Activated CD4-positive, alpha-beta memory T cell treated with anti-CD3 and anti-CD28 coated beads for 36 hours (primary cell): ENCODE measurements at places on chromosomes 7 and 10. TPM values are rescaled to one million over a fixed set of nuclear protein-coding genes. Genes with fewer than 3 reads are reported as not detected.

DNA sequence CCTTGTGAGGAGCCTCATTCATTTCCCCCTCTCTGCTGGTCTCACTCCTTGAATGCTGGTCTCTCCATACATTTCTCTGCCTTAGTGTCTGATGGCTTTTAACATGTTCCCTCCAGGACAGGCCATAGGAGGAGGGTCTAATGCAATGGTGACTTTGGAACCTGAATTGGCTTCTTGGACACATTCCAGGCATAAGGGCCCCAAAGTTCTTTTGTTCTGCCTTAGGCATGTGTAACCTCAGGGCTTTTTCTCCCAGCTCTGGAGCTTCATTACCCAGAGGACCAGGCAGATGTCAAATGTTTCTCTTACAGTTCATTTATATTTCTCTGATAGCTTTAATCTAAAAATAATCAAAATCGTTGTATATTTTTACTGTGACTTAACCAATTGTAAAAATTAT, 162.6 kb downstream of the SDK1 start:
- H3K36me3 ChIP-seq, result no peaks in the 10 kb centered on the region
- no peaks in the 10 kb centered on the region for H3K27me3 ChIP-seq
- H3K27ac ChIP-seq, result no peak overlapping the region
- no peak overlapping the region for H3K4me3 ChIP-seq

GRCh38 chr7:123622660-123623386, 21.2 kb downstream of the ASB15 start:
- no peaks in the 10 kb centered on the region for H3K36me3 ChIP-seq
- H3K4me1 ChIP-seq, result no peaks in the 10 kb centered on the region
- no peak for DNase-seq
- no peak overlapping the region for H3K27ac ChIP-seq

GRCh38 chr7:114369294-114369693, 45.3 kb upstream of the FOXP2 start:
- no peak for DNase-seq
- no peaks in the 10 kb centered on the region for H3K36me3 ChIP-seq
- no peak overlapping the region for H3K27ac ChIP-seq
- no peaks in the 10 kb centered on the region for H3K4me1 ChIP-seq

- H3K4me3 ChIP-seq, result no peak overlapping the region
- DNase-seq, result no peak
- H3K4me1 ChIP-seq, result no peaks in the 10 kb centered on the region
- no peaks in the 10 kb centered on the region for H3K27me3 ChIP-seq
- H3K36me3 ChIP-seq, result no peaks in the 10 kb centered on the region
These were observed 280.6 kb downstream of the GFRA1 start for GRCh38 chr10:115992236-115992986.

- peaks cover 22% of the 10 kb centered on the region for H3K4me1 ChIP-seq
- no peaks in the 10 kb centered on the region for H3K27me3 ChIP-seq
- H3K4me3 ChIP-seq, result no peak overlapping the region
- peaks cover 44% of the 10 kb centered on the region for H3K36me3 ChIP-seq
These were observed 37.9 kb upstream of the CRYGN start for GRCh38 chr7:151477867-151478266.

- no peak overlapping the region for H3K27ac ChIP-seq
- H3K27me3 ChIP-seq, result no peaks in the 10 kb centered on the region
- H3K36me3 ChIP-seq, result no peaks in the 10 kb centered on the region
- H3K4me1 ChIP-seq, result no peaks in the 10 kb centered on the region
These were observed 82.9 kb downstream of the HYCC1 start for GRCh38 chr7:22931011-22931410.

- H3K27ac ChIP-seq, result no peak overlapping the region
- DNase-seq, result no peak
- H3K4me3 ChIP-seq, result no peak overlapping the region
- H3K36me3 ChIP-seq, result peaks cover 1% of the 10 kb centered on the region
- no peaks in the 10 kb centered on the region for H3K27me3 ChIP-seq
These were observed 10.5 kb downstream of the STYXL1 start for GRCh38 chr7:76037310-76037709.

DNA sequence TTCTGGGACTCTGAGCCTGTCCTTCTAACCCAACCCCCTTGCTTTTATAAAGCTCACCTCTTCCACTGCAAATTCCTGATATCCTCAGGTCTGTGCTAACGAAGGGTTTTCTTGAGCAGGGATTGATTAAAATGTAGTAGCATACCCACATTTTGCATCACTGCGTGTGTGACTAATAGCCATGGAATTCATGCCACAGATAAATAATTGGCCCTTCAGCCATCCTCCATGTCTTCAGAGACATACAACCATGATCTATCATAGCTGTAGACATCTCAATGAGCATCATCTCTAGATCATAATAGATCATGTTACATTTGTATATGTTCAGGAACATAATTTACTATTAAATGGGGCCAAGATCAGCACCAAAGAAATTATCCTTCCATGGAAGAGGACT, 990.3 kb downstream of the KCNMA1 start:
- no peaks in the 10 kb centered on the region for H3K27me3 ChIP-seq
- no peak overlapping the region for H3K4me3 ChIP-seq
- H3K36me3 ChIP-seq, result no peaks in the 10 kb centered on the region
- no peak for DNase-seq

GRCh38 chr7:47758546-47758945, 176.6 kb upstream of the TNS3 start:
- DNase-seq, result no peak
- H3K4me1 ChIP-seq, result no peaks in the 10 kb centered on the region
- no peaks in the 10 kb centered on the region for H3K36me3 ChIP-seq
- no peak overlapping the region for H3K4me3 ChIP-seq
- no peak overlapping the region for H3K27ac ChIP-seq

DNA sequence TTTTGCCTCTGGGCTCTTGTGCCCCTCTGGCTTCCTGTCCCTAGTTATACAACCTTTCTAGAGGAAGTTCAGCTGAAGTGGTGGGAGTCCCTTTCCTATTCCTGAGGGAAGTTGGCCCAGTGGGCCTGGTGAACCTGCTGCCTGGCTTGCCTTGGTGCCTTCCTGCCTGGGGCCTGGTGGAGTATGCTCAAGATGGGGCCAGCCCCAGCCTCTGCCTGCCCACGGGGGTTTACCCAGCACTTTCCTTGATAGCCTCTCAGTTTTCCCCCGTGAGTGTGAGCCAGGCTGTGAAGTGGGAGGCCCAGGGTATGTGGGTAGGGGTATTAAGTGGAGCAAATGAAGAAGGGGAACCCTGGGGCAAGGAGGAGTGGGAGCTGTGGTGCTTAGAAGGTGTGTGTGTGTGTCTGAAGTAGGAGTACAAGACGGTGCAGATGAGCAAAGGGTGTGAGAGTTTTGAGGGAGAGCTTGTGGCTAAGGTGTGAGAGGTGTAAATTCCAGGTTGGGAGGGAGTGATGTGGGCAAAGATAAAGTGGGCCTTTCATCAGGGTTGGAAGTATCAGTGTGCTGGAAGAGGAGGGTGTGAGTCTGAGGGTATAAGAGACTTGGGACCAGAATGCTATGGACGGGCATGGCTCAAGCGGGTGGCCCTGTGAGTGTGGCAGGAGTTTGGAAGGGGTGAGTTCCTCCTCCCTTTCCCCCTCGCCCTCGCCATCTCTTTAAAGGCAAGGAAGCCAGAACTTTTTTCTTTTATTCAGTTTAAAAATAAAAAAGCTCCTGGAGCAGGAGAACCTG, 10.9 kb upstream of the PAX2 start:
- H3K4me1 ChIP-seq, result peaks cover 48% of the 10 kb centered on the region
- peaks cover 80% of the 10 kb centered on the region for H3K27me3 ChIP-seq
- no peak overlapping the region for H3K27ac ChIP-seq
- DNase-seq, result no peak
- no peaks in the 10 kb centered on the region for H3K36me3 ChIP-seq
- H3K4me3 ChIP-seq, result no peak overlapping the region

GRCh38 chr7:105829681-105830322, 46.6 kb downstream of the ATXN7L1 start:
- no peaks in the 10 kb centered on the region for H3K27me3 ChIP-seq
- H3K36me3 ChIP-seq, result no peaks in the 10 kb centered on the region
- DNase-seq, result no peak

DNA sequence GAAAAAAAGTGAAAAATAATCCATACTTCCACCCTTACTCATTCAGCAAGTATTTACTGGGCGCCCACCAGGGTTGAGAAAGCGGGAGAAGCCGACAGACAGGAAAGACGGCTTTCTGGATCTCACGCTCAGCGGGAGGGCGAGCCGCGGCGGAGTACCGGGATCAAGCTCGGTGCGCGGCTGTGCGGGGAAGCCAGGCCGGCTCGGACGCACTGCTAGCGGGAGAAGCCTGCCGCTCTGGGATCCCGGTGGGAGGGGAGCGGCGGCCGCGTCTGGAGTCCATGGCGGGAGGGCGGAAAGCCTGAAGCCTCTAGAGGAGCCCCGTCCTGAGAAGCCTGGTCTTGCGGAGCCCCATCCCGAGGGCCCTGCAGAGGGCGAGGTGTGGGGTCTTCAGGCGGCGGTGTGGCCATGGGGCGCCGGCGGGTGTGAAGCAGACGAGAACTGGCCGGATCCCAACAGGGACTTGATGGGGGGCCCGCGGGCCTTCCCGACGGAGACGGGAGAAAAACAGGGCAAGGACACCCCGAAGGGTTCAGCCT, 82.9 kb downstream of the VIPR2 start:
- H3K4me3 ChIP-seq, result no peak overlapping the region
- H3K27me3 ChIP-seq, result peaks cover 2% of the 10 kb centered on the region
- no peaks in the 10 kb centered on the region for H3K36me3 ChIP-seq
- no peak overlapping the region for H3K27ac ChIP-seq

Gene PRRT4
- 0.10 TPM for total RNA-seq
